ENCODE measurements at places on chromosomes 1 and 21.
A peak's percentile ranks its signal among the peaks of the same experiment; 100 is the strongest.

GRCh38 chr1:21022279-21023040, 154.2 kb downstream of the EIF4G3 start:
- DNase-seq: peak; percentile 89

DNA sequence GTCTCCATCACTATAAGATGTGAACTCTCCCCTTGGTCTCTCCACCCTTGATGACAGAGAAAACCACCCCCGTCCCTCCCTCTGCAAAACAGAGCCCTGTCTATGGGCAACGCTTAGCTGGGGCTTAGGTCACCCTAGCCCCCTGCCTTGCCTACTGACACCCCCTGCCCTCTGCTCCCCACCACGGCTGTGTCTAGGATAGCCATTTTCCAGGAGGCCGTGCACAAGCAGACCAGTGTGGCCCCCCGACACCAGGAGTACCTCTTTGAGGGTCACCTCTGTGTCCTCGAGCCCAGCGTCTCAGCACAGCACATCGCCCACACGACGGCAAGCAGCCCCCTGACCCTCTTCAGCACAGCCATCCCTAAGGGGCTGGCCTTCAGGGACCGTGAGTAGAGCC, 8.5 kb downstream of the IKBKE start:
- no peak for DNase-seq

- no peak for DNase-seq
These were observed 212.6 kb downstream of the GREM2 start for GRCh38 chr1:240399381-240399780.

DNA sequence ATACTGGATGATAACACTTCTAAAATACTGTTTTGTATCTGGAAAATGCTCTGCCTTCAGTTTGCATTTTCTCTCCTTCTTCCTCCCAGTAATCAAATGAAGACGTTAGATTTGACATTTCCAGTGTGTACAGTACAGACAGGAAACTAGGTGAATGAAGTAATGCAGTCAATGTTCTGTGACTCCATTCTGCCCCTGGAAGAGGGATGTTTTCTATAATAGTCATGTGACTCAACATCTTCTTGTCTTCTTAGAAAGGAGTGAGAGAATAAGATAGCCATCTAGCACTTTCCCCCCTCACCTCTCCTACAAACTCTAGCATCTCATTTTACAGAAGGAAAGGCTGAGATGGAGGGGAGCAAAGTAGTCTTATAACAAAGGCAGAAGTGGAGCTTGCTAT, 77.6 kb downstream of the DDR2 start:
- no peak for DNase-seq

DNA sequence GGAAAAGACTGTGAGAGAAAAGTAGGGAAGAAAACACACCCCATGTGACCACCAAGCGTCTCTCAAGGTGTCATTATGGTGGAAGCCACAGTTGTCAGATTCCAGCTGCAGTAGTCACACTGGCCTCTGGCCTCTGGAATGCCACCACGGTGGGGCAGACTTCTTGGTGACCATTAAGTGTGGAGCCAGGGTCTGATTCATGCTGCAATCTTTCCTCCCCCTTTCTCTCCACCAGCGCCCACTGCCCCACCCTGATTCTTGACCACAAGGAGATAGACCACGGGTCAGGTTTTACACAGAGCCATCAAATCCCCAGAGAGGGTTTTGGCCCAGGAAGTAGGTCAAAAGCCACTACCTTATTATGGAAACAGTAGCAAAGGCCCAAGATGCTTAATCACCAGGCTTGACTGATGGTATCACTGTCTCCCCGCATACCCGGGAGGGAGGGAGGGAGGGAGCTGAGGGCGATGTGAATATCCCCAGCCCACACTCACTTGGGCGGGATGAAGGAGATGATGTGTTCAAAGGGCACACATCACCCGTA, 52.7 kb upstream of the GRHL3 start:
- no peak for DNase-seq

GRCh38 chr1:47901001-47901575, 96.1 kb downstream of the TRABD2B start:
- no peak for DNase-seq

DNA sequence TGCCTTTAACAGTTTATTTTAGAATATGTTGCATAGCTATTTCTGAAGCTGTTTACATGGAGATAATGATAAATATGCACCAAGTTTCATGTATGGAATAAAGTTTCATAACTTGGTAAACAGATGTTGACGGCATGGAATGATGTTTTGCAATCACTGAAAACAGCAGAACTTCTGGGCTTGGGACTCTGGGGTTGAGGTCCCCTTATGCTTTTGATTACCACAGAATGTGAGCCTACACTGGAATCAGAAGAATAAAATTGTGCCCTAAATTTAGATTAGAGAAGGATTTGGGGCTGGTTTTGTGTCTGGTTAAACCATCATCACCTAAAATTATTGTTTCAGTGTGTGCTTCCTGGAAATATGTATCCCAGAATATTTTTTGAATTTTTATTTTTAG, 11.1 kb downstream of the KRTAP24-1 start:
- DNase-seq: no peak

GRCh38 chr1:244224487-244225430, 173.7 kb downstream of the ZBTB18 start:
- DNase-seq: no peak

GRCh38 chr1:44237721-44238457, 24.6 kb downstream of the DMAP1 start:
- DNase-seq: no peak

GRCh38 chr21:46617267-46618051, 12.6 kb upstream of the S100B start:
- no peak for DNase-seq

- DNase-seq: no peak
These were observed 164.8 kb downstream of the PPIAL4G start for GRCh38 chr1:148318123-148318903.

DNA sequence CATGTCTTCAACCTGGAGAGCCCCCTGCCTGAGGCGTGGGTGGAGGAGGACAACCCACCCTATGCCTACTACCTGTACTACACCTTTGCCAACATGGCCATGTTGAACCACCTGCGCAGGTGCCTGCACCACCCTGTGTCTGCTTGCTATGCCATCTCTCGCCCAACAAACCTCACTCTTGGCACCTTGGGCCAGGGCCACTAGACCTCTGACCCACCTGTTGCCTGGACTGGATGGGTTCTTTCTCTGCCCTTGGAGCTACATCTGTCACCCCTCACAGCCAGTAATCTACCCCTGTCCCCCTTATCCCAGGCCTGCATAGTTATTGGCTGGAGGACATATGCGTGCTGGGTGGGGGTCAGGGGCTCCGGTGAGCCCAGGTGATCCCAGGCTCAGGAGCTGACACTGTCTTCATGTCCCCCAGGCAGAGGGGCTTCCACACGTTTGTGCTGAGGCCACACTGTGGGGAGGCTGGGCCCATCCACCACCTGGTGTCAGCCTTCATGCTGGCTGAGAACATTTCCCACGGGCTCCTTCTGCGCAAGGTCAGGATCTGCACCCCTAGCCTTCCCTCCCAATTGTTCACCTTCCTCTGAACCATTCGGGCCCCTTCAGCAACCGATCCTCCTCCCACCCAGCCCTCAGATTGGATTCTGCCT, 9.9 kb downstream of the AMPD2 start:
- no peak for DNase-seq

DNA sequence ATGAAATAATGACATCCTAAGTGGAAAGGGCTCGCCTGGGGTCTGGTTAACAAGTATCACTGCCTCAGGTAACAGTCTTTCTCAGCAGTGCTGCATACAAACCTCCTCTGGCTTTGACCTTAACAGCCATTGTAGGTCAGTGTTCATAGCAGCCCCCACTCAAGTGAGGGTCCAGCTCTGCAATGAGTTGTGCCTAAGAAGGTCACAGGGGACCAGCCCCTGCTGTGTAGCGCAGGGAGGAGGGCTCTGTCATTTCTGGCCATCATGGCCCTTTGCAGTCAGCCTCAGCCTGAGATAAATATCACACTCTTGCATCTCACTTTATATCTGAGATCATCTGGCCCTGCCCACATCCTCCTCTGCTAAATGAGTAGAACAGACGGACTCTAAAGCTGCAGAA, 18.1 kb upstream of the MYSM1 start:
- no peak for DNase-seq

DNA sequence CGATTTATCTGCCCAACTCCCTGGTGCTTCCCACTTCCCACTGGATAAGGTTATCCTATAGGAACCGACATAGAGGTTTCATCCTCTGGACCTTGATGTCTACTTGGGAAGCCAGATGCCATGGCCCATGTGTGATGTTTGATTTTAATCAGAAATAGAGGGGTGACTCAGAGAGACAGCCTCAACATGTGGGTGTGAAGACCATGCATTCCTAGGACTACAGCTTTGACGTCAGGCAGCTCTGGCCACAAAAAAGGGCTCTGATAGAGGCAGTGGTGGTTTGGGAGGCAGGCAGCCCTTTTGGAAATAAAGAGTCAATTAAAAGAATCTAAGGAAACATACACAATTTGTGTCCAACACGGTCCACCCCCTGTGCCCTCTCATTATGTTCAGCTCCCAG, 5.2 kb upstream of the SH2D2A start:
- no peak for DNase-seq

DNA sequence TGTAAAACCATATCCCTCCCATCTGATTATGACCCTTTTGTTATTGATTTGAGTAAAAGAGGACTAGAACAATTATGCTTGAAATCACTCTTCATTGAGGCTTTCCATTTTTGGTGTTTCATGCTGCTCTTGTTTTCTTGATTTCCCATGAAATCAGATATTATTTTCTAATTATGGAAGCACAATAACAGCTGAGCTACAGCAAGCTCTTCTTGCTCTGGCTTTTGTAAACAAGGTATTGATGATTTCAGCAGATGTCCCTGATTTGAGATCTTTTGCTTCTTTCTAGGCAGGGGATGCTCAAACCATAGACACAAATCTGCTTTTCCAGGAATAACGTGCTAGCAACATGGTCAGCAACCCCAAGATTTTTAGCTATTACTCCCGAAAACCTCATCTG, 607.8 kb downstream of the NCAM2 start:
- DNase-seq: no peak

- DNase-seq: peak; percentile 87
These were observed at the start of gene SHC1 for GRCh38 chr1:154970631-154971340. SHC1 (minus strand) TSS chr1:154970747; CDS start chr1:154970526, 221 bp downstream.

DNA sequence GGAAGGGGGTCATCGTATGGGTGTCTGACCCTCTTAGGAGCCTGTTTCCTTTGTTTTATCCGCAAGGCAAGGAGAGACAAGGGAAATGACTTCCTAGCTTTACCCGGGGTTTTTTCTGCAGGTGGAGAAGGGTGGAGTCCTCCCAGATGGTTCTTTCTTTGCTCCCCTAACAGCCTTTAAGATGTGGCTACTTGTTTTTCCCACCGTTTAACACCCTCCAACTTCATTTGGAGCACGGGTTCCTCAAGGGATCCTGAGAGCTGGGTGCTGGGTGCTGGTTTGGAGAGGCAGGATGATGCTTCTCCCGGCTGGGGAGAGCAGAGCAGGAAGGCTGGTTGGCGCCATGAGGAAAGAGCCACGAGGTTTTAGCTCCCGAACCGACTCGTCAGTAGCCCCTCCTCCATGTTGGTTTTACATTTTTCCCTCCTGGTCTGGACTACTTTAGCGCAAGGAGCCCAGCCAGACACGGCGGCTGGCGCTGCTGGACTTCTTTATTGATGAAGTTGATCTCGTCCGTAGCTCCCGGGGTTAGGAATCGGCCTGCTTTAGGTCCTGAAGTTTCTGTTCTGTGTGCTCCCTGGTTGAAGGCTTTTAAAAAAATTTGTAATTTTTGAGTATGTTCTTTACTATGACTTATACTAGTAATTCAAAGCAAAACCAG, 1.4 kb downstream of the UCK2 start:
- peak; percentile 60 for DNase-seq

DNA sequence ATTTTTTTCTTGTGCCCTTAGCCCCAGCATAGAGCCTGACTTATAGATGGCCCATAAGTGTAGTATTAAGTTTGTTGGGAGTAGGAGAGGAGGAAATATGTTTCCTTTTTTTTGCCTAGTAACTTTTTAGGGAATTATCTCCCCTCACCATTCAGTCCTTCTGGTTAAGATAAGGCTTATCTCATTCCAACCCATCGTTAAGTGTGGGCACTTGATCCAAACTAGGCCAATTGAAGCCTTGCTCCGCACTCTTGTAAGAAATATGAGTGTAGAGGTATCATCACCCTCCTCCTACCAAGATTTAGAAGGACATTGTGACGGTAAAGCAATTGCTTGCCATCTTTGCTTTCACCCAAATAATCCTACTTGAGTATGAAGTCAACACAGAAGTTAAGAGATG, 8.8 kb upstream of the FGGY start:
- DNase-seq: no peak

- no peak for DNase-seq
These were observed 122.8 kb downstream of the SYF2 start for GRCh38 chr1:25109531-25109951.

DNA sequence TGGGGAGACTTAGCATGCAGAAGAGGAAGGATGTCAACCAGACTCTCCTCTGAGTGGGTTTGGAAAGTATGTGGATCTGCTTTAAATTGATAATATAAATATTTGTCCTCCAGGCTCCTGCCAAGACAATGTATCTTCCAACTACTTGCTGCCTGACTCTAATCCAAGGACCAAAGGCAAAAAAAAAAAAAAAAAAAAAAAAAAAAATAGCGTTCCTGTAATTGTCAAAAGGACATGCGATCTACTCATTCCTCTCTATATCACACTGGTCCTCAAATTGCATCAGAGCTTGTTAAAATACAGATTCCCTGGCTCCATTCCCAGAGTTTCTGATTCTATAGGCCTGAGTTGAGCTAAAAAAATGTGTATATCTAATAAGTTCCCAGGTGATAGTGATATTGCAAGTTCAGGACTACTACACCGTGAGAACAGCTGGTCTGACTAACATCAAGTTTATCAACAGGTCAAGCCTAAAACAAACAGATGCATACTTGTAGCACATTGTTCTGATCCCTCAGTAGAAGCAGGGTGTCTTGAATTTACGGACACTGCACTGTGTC, 141.3 kb downstream of the TNR start:
- no peak for DNase-seq

DNA sequence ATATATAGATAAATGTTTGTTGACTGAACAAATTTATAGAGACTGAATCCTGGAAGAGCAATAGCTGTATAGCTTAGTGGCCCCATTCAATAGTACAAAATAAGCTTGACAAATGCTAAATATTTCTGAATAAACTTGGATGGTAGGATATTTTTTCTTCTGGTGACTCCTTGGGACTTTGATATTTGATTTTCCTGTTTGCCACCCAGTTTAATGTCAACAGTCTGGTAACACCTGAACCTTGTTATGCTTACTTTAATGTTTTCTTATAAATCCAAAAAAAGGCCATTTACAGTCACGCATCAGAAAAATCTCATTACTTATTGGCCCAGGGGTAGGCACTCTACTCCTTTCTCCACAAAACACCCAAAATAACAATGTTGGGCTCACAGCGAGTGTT, 30.8 kb downstream of the WDR64 start:
- no peak for DNase-seq
